IMR-90 (cell line): ENCODE measurements at places on chromosomes 2 and 18. TPM values are rescaled to one million over a fixed set of nuclear protein-coding genes. Genes with fewer than 3 reads are reported as not detected.

Gene PTPN4
- 13.6 and 19.2 TPM in 2 replicates for total RNA-seq

Gene HMSD
- total RNA-seq, result 0.28 and 0.36 TPM in 2 replicates

Gene RAX
- not detected in 2 replicates for total RNA-seq

Gene AQP12A
- total RNA-seq, result not detected in 2 replicates

Gene LYG1
- total RNA-seq, result not detected in 2 replicates

Gene ZNF396
- total RNA-seq, result 0.54 and 0.56 TPM in 2 replicates

Gene GALR1
- not detected in 2 replicates for total RNA-seq

Gene CXCR1
- not detected in 2 replicates for total RNA-seq

- no peak for DNase-seq
Observed at GRCh38 chr2:203721781-203722300, 15.4 kb downstream of the CD28 start.

- peak; percentile 90 for DNase-seq
Observed at GRCh38 chr18:41073372-41073954, 881.6 kb upstream of the PIK3C3 start.

DNA sequence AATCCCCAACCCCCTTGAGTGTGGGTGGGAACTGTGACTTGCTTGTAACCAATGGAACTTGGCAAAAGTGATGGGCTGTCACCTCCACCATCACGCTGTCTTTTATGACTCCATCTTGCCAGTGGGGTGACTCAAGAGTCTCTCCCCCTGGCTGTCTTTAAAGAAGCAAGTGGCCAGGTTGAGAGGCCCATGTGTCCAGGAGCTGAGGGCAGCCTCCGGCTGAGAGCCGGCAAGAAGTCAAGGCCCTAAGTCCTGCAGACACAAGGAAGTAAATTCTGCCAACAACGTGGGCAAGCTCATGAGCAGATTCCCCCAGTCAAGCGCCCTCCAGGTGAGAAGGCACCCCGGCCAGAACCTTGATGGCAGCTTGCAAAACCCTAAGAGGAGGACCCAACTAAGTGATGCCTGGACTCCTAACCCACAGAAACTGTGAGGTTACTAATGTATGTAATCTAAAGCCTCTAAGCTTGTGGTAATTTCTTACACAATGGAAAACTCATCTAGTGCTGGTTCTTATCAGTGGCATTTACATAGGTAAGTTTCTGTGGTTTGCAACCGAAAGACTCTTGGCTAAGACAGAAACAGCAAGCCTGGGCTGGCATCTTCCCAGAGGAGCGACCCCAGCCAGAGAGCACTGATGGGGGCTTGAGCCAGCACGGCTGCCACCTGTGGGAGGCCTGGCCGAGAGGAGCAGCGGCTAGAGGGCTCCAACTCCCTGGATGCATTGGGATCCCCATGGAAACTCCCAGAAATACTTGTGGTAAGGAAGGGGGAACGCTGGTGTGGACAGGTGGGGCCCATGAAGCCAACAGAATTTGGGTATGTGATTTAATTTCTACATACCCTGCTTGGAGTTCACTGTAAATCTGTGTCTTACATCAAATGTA is 49.3 kb downstream of the CIB4 start:
- no peak for DNase-seq

DNA sequence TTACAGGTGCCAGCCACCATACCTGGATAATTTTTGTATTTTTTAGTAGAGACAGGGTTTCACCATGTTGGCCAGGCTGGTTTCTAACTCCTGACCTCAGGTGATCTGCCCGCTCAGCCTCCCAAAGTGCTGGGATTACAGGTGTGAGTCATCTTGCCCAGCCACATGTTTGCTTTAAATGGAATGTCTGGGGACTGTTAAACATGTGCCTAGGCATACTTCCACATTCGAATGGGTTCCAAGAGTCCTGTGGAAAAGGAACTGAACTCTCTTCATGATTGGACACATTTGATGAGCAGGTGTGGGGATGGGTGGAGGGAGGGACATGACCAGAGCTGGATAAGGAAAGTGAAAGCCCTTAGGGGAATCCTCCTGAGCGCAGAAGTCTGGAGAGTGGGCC is 58.4 kb upstream of the GREB1L start:
- no peak for DNase-seq

DNA sequence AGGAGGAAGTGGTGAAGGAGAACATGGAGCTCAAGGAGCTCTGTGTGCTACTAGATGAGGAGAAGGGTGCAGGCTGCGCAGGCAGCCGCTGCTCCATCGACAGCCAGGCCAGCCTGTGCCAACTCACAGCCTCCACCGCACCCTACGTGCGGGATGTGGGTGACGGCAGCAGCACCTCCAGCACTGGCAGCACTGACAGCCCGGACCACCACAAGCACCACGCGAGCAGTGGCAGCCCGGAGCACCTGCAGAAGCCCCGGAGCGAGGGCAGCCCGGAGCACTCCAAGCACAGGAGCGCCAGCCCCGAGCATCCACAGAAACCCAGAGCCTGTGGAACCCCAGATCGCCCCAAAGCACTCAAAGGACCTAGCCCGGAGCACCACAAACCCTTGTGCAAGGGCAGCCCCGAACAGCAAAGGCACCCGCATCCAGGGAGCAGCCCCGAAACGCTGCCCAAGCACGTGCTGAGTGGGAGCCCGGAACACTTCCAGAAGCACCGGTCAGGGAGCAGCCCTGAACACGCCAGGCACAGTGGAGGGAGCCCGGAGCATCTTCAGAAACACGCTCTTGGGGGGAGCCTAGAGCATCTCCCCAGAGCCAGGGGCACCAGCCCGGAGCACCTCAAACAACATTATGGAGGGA is 9.0 kb downstream of the CCDC85A start:
- DNase-seq, result no peak

DNA sequence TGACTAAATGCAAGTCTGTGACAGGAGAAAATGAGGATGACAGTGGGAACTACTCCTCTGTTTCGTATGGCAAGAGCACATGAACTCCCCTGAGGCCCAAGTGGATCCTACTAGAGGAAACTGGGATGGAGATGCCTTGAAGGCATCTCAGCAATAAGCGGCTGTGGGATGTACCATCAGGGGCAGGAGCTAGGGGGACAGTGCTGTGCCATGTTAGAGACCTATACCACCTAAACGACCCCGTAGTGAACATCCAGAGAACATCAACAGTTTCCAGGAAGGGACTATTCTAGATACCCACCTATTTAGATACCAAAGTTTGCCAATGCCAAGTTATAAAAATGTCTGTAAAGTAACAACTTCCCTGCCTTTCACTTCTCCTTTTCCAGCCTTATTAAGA is 860.8 kb upstream of the ACVR2A start:
- no peak for DNase-seq

- no peak for DNase-seq
Observed at GRCh38 chr2:164867779-164868397, 26.3 kb upstream of the COBLL1 start.

- peak; percentile 41 for DNase-seq
Observed at GRCh38 chr2:109285244-109285651, 156.2 kb downstream of the SH3RF3 start.

DNA sequence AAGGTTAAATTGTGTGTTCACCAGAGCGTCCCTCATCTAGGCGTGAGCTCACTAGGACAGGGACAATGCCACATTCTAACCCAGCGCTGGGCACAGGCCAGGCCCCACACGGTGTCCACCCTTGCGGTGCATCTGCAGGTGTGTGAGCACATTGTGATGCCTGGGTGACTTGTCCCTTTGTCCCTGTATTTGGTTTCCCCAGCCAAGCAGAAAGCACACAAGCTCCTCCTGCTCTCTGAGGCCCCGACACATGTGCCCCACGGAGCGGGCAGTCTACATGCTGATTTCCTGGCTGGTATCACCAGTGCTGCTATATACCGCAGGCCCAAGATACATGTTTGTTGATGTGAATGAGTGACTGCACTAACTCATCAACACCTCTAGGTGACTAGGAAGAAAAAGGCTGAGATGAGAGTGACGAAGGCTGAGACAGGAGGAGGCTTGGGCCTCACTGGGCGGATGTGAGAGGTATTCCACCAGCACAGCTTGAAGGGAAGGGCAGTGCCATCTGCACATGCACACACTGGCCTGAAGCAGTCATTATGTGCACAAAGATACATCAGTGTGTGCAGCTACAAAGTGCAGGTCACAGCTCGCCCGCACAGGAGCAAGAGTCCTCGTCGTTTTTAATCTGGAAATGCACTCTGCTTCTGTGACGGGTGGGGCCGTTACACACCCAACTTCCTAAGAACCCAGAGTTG is 205.9 kb downstream of the EIPR1 start:
- DNase-seq, result no peak

GRCh38 chr2:26648516-26648915 is 7.3 kb upstream of the CIB4 start:
- DNase-seq, result no peak

DNA sequence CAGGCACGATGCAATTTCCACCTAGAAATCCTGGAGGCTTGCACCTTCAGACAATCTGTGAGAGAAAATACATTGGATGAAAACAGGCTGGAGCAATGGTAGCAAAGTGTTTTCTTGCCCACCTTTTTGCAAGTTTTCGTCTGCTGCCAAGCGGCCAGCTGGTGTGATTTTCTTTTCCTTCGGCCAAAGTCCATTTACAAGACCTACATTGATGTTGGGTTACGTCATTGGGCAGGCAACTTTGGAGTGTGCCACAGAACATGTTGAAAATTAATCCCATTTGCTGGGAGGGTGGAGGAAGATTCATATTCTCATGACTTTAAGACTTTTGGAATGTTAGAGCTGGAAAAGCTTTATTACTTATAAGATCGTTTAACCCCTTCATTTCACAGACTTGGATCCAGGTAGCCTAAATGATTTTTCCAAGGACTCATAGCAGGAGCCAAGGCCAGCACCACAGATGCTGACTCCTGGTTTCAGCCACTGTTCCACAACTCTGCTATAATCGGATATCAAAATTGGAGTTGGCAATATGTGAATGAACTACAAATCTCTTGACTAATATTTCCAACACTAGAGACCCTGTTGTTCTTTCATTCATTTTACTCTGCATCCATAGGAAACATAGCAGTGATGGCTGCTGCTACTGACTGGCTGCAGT is 352.1 kb downstream of the RND3 start:
- no peak for DNase-seq

- DNase-seq, result peak; percentile 62
Observed at GRCh38 chr2:37890893-37891495, 34.1 kb upstream of the RMDN2 start.
